Activated CD8-positive, alpha-beta T cell treated with anti-CD3 and anti-CD28 coated beads, Interleukin-2, amount 10 ng/mL, durations not matched to agents 7 days and 5 days (primary cell): ENCODE measurements at places on chromosomes 5 and 9. TPM values are rescaled to one million over a fixed set of nuclear protein-coding genes. Genes with fewer than 3 reads are reported as not detected.
A peak's percentile ranks its signal among the peaks of the same experiment; 100 is the strongest.

- no peaks in the 10 kb centered on the region for H3K4me1 ChIP-seq
- H3K27ac ChIP-seq, result no peak overlapping the region
- no peaks in the 10 kb centered on the region for H3K27me3 ChIP-seq
- no peak overlapping the region for H3K4me3 ChIP-seq
- DNase-seq, result no peak
Observed at GRCh38 chr5:14504332-14504727, 77.3 kb upstream of the OTULINL start.

DNA sequence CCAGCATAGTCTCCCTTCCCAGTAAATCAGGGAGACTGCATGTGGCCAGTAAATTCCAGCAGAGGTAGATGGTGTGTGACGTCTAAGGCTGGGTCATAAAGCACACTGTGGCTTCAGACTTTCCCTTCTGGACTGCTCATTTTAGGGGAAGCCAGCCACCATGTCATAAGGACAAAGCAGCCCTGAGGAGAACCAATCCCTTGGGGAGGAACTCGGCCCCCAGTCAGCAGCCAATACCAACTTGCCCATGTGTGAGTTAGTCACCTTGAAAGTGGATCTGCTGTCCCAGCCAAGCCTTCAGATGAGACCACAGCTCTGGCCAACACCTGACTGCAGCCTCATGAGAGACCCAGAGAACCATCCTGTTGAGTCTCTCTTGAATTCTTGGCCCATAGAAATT lies 14.7 kb upstream of the NINJ1 start:
- no peak for DNase-seq
- H3K4me3 ChIP-seq, result no peak overlapping the region
- H3K36me3 ChIP-seq, result peaks cover 11% of the 10 kb centered on the region
- no peaks in the 10 kb centered on the region for H3K27me3 ChIP-seq
- peaks cover 28% of the 10 kb centered on the region for H3K4me1 ChIP-seq
- no peak overlapping the region for H3K27ac ChIP-seq

- H3K27me3 ChIP-seq, result peaks cover 4% of the 10 kb centered on the region
- no peak overlapping the region for H3K4me3 ChIP-seq
- no peak for DNase-seq
- no peak overlapping the region for H3K27ac ChIP-seq
- no peaks in the 10 kb centered on the region for H3K4me1 ChIP-seq
- no peaks in the 10 kb centered on the region for H3K36me3 ChIP-seq
Observed at GRCh38 chr9:105198865-105199264, 45.6 kb upstream of the SLC44A1 start.

GRCh38 chr5:142128675-142129208 lies 20.2 kb downstream of the NDFIP1 start:
- peak overlapping the region; percentile 4 for H3K27ac ChIP-seq
- H3K4me3 ChIP-seq, result peak overlapping the region; percentile 38
- H3K4me1 ChIP-seq, result peaks cover 47% of the 10 kb centered on the region
- DNase-seq, result no peak
- peaks cover 32% of the 10 kb centered on the region for H3K36me3 ChIP-seq

DNA sequence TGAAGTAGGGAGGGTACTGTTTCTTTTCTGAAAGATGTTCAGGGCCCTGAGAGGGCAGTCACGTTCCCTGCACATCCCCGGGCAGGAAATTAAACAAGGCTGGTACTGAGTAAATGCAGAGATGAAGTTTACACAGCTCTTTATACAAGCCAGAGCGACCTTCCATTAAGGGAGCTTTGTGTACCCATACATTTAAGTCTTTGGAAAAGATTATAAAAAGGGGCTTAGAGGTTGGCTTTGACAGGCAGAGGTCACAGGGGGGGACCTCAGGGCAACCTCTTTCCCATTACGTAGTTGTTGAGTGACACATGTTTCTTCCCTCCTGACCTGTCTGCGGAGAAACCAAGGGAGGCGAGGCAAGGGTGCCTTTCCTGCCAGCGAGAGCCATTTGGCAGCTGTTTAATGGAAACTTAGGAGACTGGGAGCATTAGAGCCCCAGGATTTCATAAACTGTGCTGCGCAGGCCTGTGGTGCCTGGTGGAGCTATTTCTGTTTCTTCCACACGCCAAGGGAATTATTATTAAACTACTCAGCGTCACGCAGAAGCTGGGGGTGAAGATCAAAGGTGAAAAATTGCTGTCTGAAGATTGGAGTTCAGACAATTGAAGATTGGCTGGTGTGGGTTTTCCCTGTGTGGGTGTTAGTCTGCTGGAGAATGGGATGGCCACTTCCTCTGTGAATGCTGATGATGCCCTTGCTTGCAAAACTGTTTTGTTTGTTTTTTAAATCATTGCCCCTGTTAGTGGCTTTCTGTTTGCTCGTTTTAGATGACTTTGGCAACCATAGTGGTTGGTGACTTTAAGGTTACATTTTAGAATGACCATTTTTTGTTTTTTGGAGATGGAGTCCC lies 3.2 kb upstream of the SMIM32 start:
- H3K27ac ChIP-seq, result no peak overlapping the region
- H3K36me3 ChIP-seq, result no peaks in the 10 kb centered on the region
- H3K27me3 ChIP-seq, result peaks cover 34% of the 10 kb centered on the region
- no peaks in the 10 kb centered on the region for H3K4me1 ChIP-seq
- no peak overlapping the region for H3K4me3 ChIP-seq
- DNase-seq, result peak; percentile 4

DNA sequence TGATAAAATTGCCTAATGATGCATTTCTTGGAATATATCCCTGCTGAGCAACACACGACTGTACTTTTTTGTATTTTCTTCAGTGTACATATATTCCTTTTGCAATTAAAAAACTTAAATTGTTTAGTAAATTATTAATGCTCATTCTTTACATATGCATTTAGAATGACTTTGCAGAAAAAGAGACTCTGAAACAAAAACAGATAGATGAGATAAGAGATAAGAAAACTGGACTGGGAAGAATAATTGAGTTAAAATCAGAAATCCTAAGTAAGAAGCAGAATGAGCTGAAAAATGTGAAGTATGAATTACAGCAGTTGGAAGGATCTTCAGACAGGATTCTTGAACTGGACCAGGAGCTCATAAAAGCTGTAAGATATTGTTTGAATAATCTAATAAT lies 32.7 kb downstream of the RAD50 start:
- no peak for DNase-seq
- H3K4me3 ChIP-seq, result no peak overlapping the region
- peaks cover 2% of the 10 kb centered on the region for H3K4me1 ChIP-seq
- H3K27ac ChIP-seq, result no peak overlapping the region
- peaks cover 47% of the 10 kb centered on the region for H3K36me3 ChIP-seq

DNA sequence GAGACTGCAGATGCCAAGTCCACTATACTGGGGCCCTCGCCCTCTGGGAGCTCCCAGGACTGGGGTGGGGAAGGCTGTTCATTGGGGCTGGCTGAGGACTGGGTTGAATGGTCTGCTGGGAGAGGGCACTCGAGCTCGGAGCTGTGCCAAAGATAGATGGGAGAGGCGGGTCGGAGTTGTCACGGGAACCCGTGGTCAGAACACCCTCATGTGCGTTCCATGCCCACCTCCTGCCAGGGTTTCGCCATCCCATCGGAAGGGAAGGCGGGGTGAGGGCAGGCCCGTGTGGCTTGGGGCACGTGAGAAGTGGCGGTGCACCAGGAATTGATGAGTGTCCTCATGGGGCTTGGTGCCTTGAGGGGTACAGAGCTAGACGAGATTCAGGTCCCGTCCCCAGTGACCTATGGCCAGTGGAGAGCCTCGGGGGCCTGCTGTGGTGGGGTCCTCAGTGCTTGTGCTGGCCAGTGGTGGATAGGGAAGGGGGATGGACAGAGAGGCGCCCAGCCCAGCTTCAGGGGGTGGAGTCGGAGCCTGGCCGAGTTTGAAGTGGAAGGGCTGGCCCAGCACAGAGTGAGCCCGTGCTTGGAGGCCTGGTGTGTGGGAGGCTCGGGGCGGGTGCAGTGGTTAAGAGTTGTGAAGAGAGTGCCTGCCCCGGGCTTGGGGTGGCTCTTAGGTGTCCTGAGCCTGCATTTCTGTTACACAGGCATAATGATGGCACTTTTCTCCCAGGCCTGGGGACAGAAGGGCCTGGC lies 4.3 kb downstream of the CACFD1 start:
- no peaks in the 10 kb centered on the region for H3K36me3 ChIP-seq
- H3K27ac ChIP-seq, result no peak overlapping the region
- no peak for DNase-seq
- H3K4me1 ChIP-seq, result peaks cover 14% of the 10 kb centered on the region

- no peak for DNase-seq
- peaks cover 63% of the 10 kb centered on the region for H3K36me3 ChIP-seq
- H3K27me3 ChIP-seq, result no peaks in the 10 kb centered on the region
- no peak overlapping the region for H3K4me3 ChIP-seq
- peaks cover 73% of the 10 kb centered on the region for H3K4me1 ChIP-seq
- no peak overlapping the region for H3K27ac ChIP-seq
Observed at GRCh38 chr5:177366528-177367322, 9.0 kb downstream of the RGS14 start.

DNA sequence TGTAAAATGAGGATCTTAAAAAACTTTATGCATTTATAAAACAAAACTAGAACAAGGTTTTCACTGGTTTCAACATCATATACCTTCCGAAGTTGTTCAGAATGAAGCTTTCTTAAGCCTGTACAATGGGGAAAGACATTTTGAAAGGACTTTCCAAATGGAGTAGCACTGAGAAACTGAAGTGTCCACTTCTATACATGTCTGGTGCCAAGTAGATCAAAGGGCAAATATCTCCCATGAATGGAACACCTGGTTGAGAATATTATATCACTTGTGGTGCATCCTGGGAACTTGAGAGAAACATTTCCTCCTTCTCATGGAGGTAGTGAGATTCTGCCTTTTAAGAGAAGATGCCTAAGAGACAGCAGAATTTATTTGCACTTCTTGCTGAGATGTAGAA lies 182.1 kb upstream of the ACTBL2 start:
- H3K27me3 ChIP-seq, result peaks cover 4% of the 10 kb centered on the region
- H3K4me1 ChIP-seq, result no peaks in the 10 kb centered on the region
- no peak overlapping the region for H3K27ac ChIP-seq
- H3K36me3 ChIP-seq, result no peaks in the 10 kb centered on the region

DNA sequence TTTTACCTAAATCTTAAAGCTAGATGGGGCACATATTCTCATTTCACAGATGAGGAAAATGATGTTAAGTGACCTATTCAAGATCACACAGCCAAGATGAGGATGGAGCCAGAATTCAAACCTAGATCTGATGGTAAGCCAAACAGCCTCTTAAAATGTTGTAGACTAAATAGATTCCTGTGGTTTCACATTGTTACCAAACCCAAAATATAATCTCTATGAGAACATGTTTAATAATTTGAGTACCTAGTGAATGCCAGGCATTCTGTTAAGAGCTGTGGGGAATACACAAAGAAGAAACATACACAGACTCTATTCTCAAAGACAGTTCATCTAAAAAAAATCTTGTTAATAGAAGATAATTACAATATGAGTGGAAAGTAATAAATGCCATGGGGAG lies 25.2 kb downstream of the HOMER1 start:
- H3K36me3 ChIP-seq, result no peaks in the 10 kb centered on the region
- DNase-seq, result no peak
- no peak overlapping the region for H3K27ac ChIP-seq

DNA sequence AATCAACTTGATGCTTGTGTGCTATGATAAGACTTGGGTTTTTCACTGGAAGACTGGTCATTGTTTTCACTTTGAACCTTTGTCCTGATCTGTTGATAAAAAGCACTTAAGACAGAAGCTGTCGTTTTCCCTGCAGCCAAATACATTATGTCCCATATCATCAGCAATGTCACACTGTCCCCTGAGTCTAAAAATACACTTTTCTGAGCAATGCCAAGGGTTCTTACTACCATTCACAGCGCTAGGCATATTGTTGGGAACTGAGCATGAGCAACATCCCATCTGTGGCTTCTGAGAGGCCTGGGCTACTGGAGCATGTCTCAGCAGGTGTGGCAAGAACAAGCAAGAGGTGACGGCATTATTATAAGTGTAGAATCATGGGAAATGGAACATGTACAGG lies 81.8 kb downstream of the SEMA6A start:
- no peak overlapping the region for H3K27ac ChIP-seq
- no peak overlapping the region for H3K4me3 ChIP-seq
- DNase-seq, result no peak
- peaks cover 2% of the 10 kb centered on the region for H3K36me3 ChIP-seq
- no peaks in the 10 kb centered on the region for H3K27me3 ChIP-seq

- no peak for DNase-seq
- no peak overlapping the region for H3K4me3 ChIP-seq
- H3K36me3 ChIP-seq, result no peaks in the 10 kb centered on the region
- H3K27ac ChIP-seq, result peak overlapping the region; percentile 58
- H3K27me3 ChIP-seq, result no peaks in the 10 kb centered on the region
Observed at GRCh38 chr5:56126487-56127179, 106.5 kb downstream of the ANKRD55 start.

Gene GFI1B
- not detected for total RNA-seq

DNA sequence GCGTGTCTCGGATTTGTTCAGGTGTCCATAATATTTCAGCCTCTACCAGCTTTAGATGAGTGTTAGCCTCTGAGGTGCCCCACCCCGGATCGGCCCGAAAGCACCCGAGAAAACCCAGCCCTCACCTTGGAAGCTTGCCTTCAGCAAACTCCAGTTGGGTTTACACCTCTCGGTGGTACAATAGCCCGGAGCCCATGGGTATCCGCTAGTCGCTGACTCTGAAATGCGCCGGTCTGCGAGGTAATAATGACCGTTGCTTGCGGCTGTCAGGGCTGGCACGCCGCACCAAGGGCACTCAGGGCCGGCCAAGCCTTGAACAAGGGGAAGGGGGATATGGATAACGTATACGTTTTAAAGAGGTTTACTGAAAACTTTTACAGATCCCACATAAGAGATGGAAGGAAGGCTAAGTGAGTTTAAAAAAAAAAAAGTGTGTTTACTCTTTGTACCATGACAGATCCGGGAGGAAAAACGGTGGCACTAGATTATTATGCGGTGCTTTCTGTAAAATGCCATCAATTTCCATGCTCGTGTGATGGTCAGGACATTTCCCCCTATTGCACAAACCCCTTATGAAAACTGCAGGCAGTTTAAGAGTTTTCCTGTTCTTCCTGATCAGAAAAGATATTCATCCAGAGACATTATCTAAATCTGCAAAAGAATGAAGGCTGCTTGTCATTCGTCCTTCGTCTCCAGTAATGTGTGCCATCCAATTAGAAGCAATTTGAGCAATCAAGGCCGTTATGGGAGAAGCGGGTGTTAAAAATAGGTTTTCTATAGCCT lies 124.2 kb downstream of the TMEM161B start:
- no peak overlapping the region for H3K4me3 ChIP-seq
- peaks cover 31% of the 10 kb centered on the region for H3K27me3 ChIP-seq
- H3K4me1 ChIP-seq, result peaks cover 23% of the 10 kb centered on the region
- H3K27ac ChIP-seq, result no peak overlapping the region
- no peak for DNase-seq

DNA sequence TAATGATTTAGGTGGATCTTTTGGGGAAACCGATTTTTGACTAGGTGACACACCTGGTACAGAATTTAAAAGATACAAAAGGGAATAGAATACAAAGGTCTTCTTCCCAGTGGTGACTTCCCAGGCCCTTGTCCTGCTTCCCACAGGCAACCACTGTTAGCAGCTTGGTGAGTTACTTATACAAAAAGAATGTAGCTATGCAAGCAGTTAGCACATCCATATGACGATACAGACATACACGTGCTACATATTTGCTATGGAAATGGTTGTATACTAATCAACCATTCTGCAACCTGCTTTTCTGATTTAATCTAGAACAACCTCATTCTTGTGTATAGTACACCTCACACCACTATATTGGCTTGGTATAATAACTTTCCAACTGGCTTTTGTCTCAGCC lies 51.0 kb downstream of the OTULIN start:
- H3K36me3 ChIP-seq, result peaks cover 51% of the 10 kb centered on the region
- H3K4me1 ChIP-seq, result peaks cover 11% of the 10 kb centered on the region
- no peak overlapping the region for H3K4me3 ChIP-seq
- no peaks in the 10 kb centered on the region for H3K27me3 ChIP-seq
- H3K27ac ChIP-seq, result no peak overlapping the region

Gene HRH2
- total RNA-seq, result 26.9 TPM

Gene DHFR
- 102 TPM for total RNA-seq

Gene TOMM5
- total RNA-seq, result 110 TPM
